NCI-H146 (cell line): ENCODE measurements at places on chromosomes 6 and 20.
A peak's percentile ranks its signal among the peaks of the same experiment; 100 is the strongest.

DNA sequence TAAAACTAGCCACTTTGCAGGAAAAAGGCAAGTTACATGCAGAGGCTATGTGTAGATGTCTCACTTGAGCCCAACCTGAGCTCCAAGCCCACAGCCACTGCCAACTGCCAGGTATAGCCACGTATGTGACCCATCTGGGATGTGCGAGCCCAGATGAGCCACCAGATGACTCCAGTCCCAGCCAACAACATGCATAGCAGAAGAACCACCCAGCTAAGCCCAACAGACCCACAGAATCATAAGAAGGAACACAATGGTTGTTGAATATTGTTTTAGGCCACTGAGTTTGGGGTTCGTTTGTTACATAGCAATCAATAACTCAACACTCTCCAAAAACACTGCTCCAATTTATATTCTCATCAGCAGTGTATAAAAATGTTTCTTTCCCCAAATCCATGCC is 16.3 kb downstream of the FAM50B start:
- no peak for DNase-seq

DNA sequence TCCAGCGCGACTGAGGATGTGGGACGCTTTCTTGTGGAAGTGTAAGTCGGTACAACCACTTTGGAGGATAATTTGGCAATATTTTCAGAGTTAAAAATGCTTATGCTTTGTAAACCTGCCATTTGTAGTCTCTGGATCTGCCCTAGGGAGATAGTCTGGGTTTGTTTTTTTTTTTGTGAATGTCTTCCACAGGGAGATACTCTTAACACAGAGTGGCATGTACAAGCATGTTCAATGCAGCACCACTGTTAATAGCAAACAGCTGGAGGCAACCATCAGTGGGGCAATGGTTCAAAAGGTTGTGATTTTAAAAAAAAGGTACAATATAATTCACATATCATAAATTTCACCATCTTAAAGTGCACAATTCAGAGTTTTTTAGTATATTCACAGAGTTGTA is 22.4 kb downstream of the SLC9A8 start:
- no peak for DNase-seq

GRCh38 chr20:9359561-9360308 is 154.7 kb upstream of the LAMP5 start:
- peak; percentile 50 for DNase-seq

GRCh38 chr6:62465206-62465605 is 179.2 kb upstream of the KHDRBS2 start:
- DNase-seq, result no peak

GRCh38 chr6:18155864-18156421 is 721 bp downstream of the KDM1B start:
- DNase-seq, result peak; percentile 89

- no peak for DNase-seq
These were observed 20.9 kb upstream of the PLCG1 start for GRCh38 chr20:41116282-41116956.

GRCh38 chr6:79946272-79947190 is 822 bp downstream of the ELOVL4 start:
- peak; percentile 73 for DNase-seq

- DNase-seq, result no peak
These were observed 66.3 kb downstream of the RBM38 start for GRCh38 chr20:57457243-57458095.

GRCh38 chr6:158207422-158207788 is 39.3 kb downstream of the GTF2H5 start:
- DNase-seq, result no peak

DNA sequence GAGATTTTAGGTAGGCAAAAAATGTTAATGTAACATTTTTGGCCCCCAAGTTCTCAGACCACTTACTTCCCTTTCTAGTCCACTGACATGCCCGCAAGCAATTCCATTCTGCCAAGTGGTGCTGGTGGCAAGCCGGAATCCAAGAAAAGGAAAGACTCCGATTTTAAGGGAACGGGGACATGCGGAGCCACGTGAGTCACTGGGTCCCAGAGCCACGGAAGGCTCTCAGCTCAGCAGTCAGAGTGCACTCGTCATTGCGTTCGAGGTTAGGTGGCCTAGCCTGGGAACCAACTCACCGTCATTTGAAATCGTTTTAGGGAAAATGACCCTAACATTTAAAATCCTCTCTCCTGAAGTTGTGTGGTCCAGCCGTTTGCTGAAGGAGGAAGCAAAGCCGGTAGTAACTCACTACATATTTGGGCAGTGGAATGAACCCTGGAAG is 711 bp upstream of the SIRT5 start:
- DNase-seq, result peak; percentile 37

DNA sequence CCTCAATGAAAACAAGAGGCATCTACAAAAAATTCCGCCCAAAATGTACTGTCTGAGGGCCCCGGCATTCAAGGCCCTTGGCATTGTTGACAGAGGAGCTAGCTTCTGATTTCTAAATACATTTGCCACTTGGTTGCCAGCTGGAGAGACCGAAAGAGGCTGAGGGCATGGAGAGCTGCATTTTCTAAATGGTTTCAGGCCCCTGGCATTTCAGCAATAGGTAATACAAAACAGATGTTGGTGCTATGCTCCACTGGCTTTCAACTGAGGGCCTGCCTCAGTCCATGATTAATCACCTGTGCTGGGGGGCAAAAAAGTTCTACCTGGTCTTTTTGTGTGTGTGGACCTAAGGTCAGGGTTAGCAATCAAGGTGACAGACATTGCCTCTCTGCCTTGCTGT is 79.5 kb upstream of the ISM1 start:
- no peak for DNase-seq

GRCh38 chr20:4134355-4134834 is 119.0 kb upstream of the RNF24 start:
- no peak for DNase-seq

GRCh38 chr6:161227004-161227960 is 46.6 kb downstream of the AGPAT4 start:
- DNase-seq, result no peak
